ENCODE measurements at places on chromosomes 4 and X.

GRCh38 chr4:41072021-41072777 lies 142.1 kb downstream of the APBB2 start:
- DNase-seq = no peak
- H3K4me3 ChIP-seq = no peak overlapping the region
- H3K27ac ChIP-seq = no peak overlapping the region
- H3K4me1 ChIP-seq = no peaks in the 10 kb centered on the region
- H3K27me3 ChIP-seq = no peaks in the 10 kb centered on the region
- H3K36me3 ChIP-seq = no peaks in the 10 kb centered on the region

DNA sequence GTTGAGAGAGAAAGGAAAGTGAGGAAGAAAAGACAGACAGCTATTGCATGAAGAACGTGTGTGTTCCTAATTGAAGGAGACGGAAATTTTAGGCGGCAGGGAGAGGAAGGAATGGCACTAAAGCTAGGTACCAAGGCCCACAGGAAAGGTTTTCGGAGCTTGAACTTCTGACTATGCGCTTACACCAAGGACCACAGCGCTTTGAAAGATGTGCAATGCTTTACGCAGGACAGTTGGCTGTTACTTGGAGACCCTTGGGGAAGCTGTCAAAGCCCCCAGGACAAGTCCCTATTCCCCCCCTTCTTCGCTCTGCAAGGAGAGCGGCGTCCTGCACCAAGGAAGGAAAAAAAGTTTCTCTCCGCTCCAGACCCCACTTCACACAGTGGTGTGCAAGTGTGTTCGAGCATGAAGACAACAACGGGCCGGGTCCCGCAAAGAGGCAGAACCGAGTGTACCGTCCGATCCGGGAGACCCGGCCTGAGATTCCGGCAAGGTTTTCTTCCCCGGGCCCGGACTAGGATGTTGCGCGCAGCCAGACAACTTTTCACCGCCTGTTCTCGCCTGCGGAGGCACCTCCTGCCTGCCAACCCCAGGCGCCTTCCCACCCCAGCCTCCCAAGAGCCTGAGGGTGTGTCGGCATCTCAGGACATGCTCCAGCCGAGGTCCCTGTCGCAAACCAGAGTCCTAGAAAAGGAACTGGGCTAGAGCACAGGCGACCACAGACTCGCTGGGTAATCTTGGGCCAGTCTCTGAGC lies 896 bp downstream of the KDR start:
- peaks cover 57% of the 10 kb centered on the region for H3K27me3 ChIP-seq
- no peak for DNase-seq
- no peak overlapping the region for H3K27ac ChIP-seq

DNA sequence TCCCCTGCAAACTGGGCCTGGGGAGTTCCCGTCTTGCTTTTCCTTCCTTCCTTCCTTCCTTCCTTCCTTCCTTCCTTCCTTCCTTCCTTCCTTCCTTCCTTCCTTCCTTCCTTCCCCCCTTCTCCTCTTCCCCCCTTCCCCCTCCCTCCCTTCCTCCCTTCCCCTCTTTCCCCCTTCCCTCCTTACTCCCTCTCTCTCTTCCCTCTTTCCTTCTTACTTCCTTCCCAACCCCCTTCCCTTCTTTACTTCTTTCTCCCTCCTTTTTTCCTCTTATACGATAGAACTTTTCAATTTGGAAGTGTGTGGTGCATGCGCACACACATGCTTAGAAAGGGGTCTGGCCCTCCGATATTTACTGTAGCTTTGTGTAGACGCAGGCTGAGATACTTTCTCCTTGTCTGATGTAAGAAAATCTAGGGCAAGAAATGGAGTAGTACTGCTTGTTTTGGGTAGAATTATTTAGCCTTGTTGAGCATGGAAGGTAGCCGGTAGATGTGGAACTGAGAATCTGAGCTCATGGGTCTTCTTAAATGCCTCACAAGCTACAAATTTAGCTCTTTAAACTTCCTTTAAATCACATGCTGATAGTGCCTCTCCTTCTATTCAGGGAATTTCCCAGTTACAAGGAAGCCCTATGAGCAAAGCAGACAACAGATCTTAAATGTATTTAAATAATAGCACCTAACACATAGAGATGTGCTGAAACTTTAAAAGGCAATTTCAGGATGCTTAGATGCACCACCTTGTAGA lies 189.6 kb downstream of the GPAT3 start:
- no peaks in the 10 kb centered on the region for H3K4me1 ChIP-seq
- no peaks in the 10 kb centered on the region for H3K36me3 ChIP-seq
- peaks cover 12% of the 10 kb centered on the region for H3K27me3 ChIP-seq
- no peak for DNase-seq
- H3K4me3 ChIP-seq = no peak overlapping the region

GRCh38 chr4:69642961-69643360 lies 3.5 kb upstream of the UGT2A2 start:
- H3K27me3 ChIP-seq = no peaks in the 10 kb centered on the region
- no peaks in the 10 kb centered on the region for H3K4me1 ChIP-seq
- H3K27ac ChIP-seq = no peak overlapping the region
- H3K36me3 ChIP-seq = no peaks in the 10 kb centered on the region
- H3K4me3 ChIP-seq = no peak overlapping the region

GRCh38 chrX:9980927-9981326 lies 13.8 kb downstream of the CLDN34 start:
- H3K27ac ChIP-seq = no peak overlapping the region
- H3K4me1 ChIP-seq = no peaks in the 10 kb centered on the region
- no peak overlapping the region for H3K4me3 ChIP-seq
- H3K36me3 ChIP-seq = no peaks in the 10 kb centered on the region
- H3K27me3 ChIP-seq = no peaks in the 10 kb centered on the region

Data from activated naive CD8-positive, alpha-beta T cell treated with anti-CD3 and anti-CD28 coated beads, Interleukin-2, amount 50 U/mL, for 24 hours (primary cell).